Activated T-cell treated with anti-CD3 and anti-CD28 coated beads, Interleukin-2, amount 50 U/mL, for 1 hour (primary cell): ENCODE measurements at places on chromosomes 4 and X.

DNA sequence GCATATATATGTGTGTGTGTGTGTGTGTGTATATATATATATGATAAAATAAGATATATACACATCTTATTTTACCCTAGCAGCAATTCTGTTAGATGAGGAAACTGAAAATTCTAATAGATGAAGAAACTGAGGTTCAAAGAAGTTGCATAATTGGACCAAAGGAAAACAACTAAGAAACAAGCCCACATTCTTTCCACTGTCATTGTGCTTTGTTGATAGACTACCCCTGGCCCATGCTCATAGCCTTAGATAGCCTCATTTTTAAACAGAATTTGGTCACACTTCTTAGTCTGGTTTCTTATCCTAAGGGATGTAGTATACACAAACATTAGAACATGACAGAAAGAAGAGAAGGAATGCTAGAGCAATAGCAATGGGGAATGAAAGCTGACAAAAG lies 138.8 kb downstream of the NDST3 start:
- DNase-seq: no peak

GRCh38 chr4:153936121-153936520 lies 147.2 kb upstream of the SFRP2 start:
- no peak for DNase-seq

DNA sequence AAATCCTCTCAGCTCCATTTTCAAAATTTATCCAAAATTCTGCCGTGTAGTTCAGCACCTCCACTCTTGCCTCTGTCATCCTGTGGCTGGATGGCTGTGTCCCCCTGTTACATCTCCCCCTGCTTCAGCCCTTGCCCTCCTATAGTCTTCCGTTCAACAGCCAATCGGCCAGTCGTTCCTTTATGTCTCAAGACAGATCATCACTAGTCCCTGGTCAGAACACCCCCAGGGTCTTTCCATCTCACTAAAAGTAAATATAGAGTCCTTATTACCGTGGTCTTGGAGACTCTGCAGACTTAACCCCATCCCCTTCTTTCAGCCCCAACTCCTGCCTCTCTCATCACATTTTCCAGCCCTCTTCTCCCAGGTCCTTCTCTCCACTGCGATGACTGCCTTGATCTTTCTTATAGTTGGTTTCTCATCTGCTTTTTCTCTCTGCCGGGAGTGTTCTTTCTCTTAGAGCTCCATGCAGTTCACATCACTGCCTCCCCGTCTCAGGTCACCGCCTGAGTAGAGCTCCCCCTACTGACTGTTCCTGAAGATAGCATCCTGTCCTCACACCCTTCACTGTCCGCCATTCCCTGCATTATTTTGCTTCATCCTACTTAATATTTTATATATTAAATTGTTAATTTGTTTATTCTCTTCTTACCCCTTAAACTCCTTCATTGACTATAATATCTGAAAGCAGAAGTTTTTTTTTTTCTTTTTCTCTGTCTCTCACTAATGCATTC lies 736.9 kb upstream of the MAGEB2 start:
- DNase-seq: no peak

DNA sequence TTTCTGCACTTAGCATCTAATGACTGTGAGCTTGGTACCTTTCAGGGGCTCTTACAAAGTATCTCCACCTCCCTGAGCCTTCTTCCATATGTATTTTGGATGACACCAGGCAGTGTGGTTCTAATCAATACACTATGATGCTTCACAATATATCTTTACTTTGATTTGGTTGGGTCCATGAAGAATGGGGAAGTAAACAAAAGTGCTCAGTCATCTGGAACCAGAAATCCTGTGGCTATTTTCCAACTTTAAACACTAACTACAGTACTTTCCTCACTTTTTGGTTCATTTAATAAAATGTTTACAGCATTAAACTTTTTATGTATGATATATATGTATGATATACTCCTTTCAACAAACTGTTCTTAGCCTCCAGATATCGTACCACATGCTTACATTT lies 216.4 kb upstream of the AFF2 start:
- no peak for DNase-seq

DNA sequence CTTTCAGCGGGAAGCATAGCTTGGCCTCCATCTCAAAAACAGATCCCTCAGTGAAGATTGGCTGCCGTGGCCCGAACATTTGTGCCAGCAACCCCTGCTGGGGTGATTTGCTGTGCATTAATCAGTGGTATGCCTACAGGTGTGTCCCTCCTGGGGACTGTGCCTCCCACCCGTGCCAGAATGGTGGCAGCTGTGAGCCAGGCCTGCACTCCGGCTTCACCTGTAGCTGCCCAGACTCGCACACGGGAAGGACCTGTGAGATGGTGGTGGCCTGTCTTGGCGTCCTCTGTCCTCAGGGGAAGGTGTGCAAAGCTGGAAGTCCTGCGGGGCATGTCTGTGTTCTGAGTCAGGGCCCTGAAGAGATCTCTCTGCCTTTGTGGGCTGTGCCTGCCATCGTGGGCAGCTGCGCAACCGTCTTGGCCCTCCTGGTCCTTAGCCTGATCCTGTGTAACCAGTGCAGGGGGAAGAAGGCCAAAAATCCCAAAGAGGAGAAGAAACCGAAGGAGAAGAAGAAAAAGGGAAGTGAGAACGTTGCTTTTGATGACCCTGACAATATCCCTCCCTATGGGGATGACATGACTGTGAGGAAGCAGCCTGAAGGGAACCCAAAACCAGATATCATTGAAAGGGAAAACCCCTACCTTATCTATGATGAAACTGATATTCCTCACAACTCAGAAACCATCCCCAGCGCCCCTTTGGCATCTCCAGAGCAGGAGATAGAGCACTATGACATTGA lies 175.4 kb downstream of the FAT4 start:
- no peak for DNase-seq

- no peak for DNase-seq
Measured at GRCh38 chrX:139246295-139246694, 284.2 kb upstream of the F9 start.

GRCh38 chrX:17689971-17690409 lies 47.3 kb upstream of the SCML1 start:
- DNase-seq: no peak
